HuH-7 (cell line): ENCODE measurements at places on chromosomes 2 and 18.
A peak's percentile ranks its signal among the peaks of the same experiment; 100 is the strongest.

GRCh38 chr18:46332921-46333341 is 228.7 kb downstream of the HAUS1 start:
- no peak for DNase-seq

- DNase-seq: no peak
These were observed 5.8 kb upstream of the RTN4 start for GRCh38 chr2:55056024-55056521.

- no peak for DNase-seq
These were observed 471.0 kb upstream of the CDH7 start for GRCh38 chr18:65279668-65280305.

- DNase-seq: no peak
These were observed 6.2 kb upstream of the DNAJB2 start for GRCh38 chr2:219272995-219273394.

GRCh38 chr2:70115646-70116442 is 28.6 kb downstream of the PCBP1 start:
- no peak for DNase-seq

DNA sequence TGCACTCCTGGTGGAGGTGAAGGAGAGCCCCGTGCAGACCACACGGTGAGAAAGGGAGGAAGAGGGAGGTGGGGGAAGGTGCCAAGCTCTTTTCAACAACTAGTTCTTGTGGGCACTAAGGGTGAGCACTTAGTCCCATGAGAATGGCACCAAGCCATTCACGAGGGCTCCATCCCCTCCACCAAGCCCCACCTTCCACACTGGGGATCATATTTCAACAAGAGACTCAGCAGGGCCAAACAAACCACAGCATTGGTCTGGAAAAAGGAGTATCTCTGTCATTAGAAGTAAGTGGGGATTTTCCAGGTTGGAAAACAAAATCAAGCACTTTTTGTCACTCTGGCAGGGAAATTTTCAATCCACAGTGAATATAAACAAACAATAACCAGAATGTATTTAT is 38.4 kb downstream of the ZAP70 start:
- DNase-seq: no peak

DNA sequence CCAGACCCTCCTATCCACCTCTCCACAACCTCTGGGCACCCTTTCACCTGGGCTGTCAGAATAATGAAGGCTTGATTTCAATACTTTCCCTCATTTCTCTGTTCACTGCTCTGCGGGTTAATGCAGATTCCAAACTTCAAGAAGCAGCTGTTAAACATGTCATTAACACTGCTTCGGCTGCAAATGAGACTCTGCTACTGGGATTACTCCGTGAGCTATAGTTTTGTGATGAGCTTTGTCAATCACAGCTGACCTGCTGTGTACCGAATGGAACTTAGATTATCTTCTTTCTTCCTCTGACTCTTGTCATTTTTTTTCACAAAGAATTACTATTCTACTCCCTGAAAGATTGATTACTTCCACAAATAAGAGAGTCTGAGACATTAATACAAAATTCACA is 160.5 kb downstream of the TMEM182 start:
- no peak for DNase-seq

GRCh38 chr2:197145471-197146056 is 165.0 kb downstream of the ANKRD44 start:
- DNase-seq: no peak

- DNase-seq: no peak
These were observed 33.4 kb downstream of the PUM2 start for GRCh38 chr2:20317197-20317596.

GRCh38 chr2:224151161-224151560 is 112.1 kb upstream of the SERPINE2 start:
- no peak for DNase-seq

DNA sequence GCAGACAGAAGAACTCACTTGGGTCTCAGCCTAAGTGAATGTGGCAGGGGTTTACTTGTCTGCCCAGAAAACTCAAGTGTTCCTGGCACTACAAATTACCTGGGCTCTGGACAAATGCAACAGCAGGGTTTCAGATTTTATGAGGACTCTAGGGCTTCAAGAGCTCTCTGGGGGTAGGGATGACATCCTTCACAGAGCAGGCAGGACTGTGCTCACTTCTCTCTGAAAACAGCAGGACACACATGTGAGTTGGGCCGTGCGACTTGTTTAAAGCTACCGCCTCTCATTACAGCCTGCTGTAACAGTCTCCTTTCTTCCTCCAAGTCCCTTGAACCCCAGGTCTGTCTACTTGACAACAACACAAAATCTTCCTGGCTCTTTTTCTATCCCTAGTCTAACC is 212.6 kb downstream of the EN1 start:
- no peak for DNase-seq

- no peak for DNase-seq
These were observed 179.8 kb downstream of the SH3BP4 start for GRCh38 chr2:235131334-235132305.

DNA sequence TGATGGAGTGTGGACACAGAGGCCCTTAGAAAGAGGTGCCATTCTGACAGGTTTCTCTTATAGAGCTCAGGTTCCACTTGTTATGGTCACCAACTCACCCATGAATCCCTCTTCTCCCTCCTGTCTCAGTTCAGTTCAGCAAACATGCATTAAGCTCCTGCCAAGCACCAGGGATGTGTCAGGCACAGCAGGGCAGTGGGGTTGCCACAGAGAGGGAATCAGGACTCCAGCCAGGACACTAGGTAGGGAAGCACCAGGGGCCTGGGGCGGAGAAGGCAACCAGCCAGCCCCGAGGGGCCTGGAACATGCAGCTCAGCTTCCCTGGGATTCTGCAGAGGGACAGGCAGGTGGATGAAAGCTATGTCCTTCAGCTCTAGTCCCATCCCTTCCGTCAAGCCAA is 44.6 kb downstream of the TOGARAM2 start:
- DNase-seq: no peak

DNA sequence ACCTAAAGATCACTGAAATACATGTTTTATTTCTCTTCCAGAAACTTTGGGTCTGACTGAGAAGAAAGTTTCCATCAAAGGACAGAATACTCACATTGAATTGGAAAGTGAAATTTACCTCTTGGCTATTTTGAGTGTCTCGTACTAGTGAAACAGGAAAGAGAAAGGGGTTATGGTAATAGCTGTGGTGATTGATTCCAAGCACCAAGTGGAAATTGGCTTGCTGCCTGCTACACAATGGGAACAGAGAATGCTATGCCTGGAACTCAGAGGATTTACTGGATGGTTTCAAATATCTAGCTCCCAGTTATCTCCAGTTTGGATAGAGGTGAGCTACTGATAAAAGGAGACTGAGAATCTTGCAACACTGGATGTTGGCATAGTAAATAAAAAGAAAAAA is 492.8 kb upstream of the FSIP2 start:
- DNase-seq: peak; percentile 2

DNA sequence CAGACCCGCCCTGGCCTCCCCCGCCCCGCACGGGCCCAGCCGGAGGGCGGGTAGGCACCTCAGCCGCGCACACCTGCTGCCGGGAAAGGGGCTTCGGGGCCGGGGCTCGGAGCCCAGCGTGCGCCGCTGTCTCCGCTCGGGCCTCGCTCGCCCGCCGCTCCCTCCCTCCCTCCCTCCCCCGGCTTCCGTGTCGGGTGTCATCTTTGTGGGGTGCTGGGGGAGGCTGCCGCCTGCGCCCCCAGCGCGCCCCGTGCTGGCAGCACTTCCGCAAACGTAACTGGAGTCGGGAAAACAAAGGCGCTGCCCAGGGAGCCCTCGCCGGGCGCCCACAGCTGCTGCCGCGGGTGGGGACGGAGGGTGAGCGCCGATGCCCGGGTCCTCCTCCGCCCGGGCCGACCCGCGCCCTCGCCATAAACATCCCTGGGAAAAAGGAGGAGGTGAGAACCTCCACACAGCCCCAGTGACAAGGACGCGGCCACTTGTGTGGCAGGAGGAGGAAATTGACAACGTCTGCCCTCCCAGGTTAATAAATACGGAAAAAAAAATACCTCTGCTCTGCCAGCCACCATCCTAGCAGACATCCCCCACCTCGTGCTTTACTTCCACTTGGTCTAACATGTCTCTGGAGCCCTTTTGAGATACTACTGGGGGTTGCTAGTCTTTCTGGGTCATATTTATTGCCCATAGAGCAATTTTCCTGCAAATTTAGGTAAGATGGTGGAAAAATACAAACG is 550 bp downstream of the MFSD6 start:
- DNase-seq: peak; percentile 50

- DNase-seq: no peak
These were observed 12.8 kb upstream of the HPCAL1 start for GRCh38 chr2:10289891-10290290.

DNA sequence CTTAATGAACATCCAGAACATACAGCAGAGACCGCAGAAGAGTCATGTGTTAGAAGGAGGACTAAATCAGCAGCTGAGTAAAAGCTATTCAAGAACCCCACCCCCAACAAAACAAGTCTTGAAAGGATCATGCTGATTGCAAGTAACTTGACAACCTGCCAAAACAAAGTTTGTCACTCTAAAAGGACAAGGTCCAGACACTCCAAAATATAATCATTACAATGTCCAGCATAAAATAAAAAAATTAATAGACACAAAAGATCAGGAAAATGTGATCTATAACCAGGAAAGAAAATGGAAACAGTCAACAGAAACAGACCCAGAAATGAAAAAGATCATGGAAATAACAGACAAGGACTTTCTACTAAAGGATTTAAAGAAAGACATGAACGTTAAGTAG is 28.5 kb downstream of the CCDC88A start:
- no peak for DNase-seq

DNA sequence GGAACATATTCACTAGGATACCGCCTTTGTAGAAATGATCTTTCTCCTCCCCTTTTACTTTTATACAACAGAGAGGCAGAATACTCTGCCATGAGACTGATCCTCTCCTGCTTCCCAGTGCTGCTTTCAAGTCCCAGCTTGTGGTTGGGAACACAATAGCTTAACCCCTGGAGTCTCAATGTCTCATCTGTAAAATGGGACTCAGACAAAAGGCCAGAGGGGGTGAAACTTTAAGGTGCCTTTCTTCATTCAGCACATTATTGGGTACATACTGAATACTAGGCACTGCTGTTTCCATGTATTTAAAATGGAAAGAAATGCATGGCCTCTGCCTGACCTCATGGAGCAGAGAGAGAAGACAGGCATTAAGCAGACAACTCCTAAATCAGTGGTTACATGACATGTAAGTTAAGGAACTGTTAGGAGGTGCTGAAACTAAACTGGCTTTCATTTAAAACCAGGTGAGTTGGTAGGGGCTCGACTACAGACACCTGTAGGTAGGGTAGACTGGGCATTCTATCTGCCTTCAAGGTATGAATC is 53.8 kb downstream of the MAP4K4 start:
- DNase-seq: no peak

- no peak for DNase-seq
These were observed 374.7 kb downstream of the TRIB2 start for GRCh38 chr2:13091455-13091854.

- DNase-seq: no peak
These were observed 243.0 kb downstream of the HDAC4 start for GRCh38 chr2:239157771-239158170.

DNA sequence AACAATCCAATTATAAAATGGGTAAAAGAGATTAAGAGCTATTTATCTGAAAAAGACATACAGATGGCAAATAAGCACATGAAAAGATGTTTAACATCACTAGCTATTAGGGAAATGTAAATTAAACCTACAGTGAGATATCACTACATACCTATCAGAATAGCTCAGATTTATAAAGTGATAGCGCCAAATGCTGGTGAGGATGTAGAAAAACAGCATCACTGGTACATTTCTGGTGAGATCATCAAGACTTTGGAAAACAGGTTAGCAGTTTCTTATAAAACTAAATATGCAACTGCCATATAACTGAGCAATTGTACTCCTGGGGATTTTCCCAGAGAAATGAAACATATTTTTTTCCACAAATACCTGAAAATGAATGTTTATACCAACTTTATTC is 100.4 kb downstream of the ACOXL start:
- no peak for DNase-seq

DNA sequence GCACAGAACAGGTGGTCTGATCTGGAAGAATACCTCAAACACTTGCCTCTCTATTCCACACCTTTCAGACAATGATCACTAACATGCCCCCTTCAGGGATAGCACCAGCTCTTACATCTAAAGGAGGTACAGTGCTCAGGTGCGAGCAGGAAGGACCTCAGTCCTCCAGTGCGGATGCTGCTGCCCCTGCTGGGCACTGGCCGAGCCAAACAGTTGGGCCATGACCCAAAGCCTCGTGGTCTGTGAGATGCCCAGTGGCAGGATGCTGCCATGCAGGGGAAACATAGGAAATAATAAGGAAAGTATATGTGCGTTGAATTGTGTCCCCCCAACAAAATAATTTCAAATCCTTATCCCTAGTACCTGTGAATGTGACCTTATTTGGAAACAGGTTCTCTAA is 243.7 kb downstream of the NDUFA10 start:
- no peak for DNase-seq

- no peak for DNase-seq
These were observed 23.8 kb upstream of the CCL20 start for GRCh38 chr2:227789803-227790202.

GRCh38 chr2:128377071-128377910 is 58.6 kb upstream of the HS6ST1 start:
- DNase-seq: no peak

GRCh38 chr2:98445683-98446581 is 1.3 kb downstream of the INPP4A start:
- DNase-seq: no peak

DNA sequence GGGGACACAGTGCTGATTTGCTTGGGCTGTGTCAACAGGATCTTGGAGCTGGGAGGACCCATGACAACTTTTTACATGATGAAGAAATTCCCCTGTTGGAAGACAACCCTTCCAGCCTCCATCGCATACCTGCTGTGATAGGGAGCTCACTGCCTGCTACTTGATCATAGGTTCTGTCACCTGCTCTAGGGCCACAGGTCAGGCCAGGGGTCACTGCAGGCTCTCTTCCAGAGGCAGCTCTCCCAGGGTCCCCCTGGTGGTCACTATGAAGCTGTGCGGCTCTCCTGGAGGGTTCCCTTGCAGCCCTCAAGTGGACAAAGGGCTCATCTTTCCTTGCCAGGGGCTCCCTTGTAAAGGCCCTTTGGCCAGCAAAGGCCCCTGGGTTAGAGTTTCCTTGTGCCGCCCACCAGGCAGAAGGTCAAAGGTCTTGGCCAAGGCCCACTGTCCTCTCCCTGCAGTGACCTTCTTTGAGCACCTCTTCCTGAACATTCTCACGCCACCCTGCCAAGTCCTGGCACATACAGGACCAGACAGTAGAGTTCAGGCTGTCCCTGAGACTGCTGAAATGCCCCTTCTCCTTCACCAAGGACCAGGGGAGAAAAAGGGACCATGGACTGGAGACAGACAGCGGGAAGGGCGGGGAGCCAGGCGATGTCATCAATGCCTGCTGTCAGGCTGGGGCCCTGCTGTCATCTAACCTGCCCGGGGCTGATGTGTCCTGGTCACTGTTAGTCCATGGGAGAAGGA is 345.1 kb downstream of the DYSF start:
- peak; percentile 81 for DNase-seq

DNA sequence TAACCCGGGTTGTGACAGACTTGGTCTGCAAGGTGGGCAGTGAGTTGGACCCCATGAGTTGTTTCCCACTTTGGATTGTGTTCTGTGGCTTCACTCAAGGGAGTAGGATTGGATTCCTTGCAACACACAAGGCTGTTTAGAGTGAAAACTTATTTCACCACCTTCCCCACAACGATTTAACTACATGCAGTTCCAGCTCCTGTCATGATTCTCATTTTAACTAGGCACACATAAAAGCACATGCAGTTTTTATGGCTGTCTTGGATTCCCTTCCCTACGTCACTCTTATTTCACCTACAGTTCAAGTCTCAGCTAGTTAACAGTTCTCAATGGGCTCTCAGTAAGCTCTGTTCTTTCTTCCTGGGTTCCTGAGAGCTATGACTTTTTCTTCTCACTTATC is 15.9 kb downstream of the EFEMP1 start:
- DNase-seq: no peak

GRCh38 chr2:73611867-73612266 is 30.4 kb downstream of the NAT8 start:
- DNase-seq: no peak
